Right forelimb (tissue), 1 donor: ENCODE measurements at places on chromosomes 5 and 9.

GRCh38 chr5:14309878-14310531 is 166.9 kb downstream of the TRIO start:
- DNase-seq, result no peak

GRCh38 chr5:53792338-53792737 is 231.9 kb downstream of the NDUFS4 start:
- DNase-seq, result no peak

DNA sequence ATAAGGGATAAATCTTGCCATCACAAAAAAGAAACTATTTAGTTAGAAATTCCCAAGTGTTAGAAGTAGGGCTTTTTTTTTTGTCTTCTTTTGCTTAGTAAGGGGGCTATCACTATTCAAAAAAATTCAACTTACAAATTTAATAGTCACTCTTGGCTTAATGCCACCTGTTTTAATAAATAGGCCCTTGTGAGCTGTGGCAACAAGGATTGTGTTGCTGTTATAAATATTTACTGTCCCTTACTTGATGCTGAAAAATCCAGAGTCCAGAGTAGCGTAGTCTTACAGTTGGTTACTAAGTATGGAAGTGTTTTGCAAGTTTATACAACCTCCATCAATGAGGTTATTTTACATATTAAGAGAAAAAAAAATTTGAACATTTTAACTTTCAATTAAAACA is 21.4 kb upstream of the CEP78 start:
- no peak for DNase-seq

- no peak for DNase-seq
These were observed 174.4 kb upstream of the RGMB start for GRCh38 chr5:98599016-98599415.

GRCh38 chr5:75847561-75848021 is 130.4 kb upstream of the POC5 start:
- DNase-seq, result no peak

GRCh38 chr9:129584136-129584535 is 36.8 kb downstream of the C9orf50 start:
- peak; percentile 71 for DNase-seq

DNA sequence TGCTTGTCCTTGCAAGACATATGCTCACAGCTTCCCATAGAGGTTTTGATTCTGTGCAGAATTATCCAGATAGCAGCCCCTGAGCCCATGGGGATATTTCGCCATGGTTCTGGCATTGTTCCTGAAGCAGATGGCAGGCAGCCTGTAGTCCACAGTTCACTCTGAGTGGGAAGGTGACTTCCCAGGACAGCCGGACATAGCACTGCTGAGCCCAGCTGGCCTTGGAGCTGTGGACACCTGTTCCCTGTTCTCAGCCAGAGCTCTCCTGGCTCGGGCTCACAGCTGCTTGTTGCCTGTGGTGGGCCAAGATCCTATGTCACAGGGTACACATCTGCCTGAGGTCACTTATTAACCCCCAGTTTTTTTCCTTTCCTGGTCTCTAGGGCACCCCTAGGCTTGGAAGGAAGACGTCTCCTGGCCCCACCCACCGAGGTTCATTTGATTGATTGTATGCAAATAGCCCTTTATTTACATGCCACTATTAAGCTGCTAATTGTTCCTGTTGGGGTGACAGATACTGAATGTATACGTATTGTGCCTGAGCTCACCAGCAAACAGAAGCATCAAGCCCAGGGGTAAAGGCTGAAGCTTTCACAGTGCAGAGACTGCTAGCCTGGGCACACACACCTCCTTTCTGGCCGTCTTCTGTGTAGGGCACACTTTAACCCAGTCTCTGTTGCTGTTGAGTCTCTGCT is 96.6 kb upstream of the DMRT1 start:
- DNase-seq, result peak; percentile 83

DNA sequence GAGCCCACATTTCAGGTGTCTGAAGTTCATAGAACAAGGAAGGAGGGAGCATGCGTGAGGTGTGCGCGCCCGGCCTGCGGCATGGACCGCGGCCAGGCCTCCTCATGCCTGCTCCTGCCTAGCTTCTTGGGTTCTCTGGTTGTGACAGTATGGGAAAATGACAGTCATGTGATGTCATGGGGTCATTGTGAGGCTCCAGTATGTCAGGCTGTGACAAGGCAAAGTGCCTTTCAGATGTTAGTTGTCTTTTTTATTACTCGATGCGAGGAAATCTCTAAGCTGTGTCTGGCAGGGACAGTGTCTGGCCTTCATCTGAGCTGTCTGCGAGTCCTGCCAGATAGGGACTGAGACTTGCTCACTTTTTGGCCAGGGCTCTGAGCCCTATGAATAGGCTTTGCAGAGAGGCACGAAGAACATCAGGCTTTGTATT is 13.3 kb downstream of the UCK1 start:
- DNase-seq, result no peak

- DNase-seq, result no peak
These were observed 24.4 kb downstream of the WHRN start for GRCh38 chr9:114480746-114481435.

GRCh38 chr9:83061990-83062650 is 822 bp downstream of the RASEF start:
- peak; percentile 65 for DNase-seq

- DNase-seq, result no peak
These were observed 407.4 kb upstream of the TLE4 start for GRCh38 chr9:79164406-79164805.

- DNase-seq, result no peak
These were observed 515 bp downstream of the UTP15 start for GRCh38 chr5:73565969-73566547.

GRCh38 chr9:127769929-127770582 is 8.4 kb downstream of the SH2D3C start:
- no peak for DNase-seq

DNA sequence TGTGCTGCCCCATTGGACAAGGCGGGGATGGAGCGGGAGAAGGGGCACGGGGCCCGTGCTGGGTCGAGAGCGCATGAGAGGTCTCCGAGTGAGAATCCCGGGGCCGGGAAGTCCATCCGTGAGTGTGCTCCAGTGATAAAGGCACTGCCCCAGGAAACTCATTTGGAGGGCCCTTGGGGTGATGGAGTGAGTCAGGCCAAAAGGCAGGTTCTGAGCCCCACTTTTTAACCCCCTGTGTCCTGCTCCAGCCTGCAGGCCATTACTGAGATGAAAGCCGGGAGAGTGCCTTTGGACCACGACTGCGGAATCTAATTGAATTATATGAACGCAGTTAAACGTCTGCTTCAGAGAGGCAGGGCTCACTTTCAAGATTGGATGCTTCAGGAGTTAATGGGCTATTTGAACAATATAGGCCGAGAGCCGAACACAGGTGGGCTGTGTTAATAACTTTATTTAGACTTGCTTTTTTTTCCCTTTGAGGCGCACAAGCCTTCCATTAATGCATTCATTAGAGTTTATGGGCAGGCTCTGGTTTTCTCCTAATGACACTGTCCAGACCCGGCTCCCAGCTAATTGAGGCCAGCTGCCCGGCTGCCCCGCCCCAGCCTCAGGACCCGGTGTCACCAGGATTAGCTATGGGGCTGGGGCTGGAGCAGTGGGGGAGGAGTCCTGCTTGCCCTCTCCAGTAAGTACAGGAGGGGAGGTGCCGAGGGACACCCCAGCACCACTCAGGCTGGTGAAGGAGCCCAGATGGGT is 79.1 kb upstream of the LMX1B start:
- DNase-seq, result no peak

DNA sequence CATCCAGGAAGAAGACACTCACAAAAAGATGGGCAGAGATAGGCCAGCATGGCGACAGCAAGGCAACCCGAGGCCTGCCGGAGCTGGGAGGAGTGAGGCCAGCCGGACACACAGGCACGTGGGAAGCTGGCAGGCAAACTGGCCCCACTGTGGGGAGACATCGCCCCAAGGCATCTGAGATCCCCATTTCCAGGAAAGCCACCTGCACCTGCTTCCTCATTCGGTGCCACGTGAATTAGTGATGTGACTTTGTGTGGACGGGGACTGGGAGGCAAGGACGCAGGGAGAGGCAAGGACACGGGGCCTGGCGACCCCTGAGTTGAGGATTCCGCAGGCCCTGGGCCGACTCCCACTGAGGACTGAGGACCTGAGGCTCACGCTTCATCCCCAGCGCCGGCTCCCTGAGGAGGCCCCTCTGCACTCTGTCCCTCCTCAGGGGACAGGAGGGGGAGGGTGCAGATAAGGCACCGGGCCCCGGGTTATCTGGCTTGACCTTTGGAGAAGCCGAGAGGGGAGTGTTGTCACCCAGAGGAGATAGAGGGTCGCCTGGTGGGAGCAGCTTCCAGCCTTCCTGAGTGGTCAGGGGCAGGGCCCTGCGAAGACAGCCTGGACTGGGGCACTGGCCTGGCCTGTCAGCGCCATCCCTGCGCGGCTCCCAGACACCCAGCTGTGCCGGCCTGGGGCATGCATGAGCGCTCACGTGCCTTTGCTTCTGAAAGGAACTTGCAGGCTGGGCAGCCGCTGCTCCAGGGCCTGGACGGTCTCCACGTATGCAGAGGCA is 39.7 kb downstream of the NDUFS6 start:
- no peak for DNase-seq

DNA sequence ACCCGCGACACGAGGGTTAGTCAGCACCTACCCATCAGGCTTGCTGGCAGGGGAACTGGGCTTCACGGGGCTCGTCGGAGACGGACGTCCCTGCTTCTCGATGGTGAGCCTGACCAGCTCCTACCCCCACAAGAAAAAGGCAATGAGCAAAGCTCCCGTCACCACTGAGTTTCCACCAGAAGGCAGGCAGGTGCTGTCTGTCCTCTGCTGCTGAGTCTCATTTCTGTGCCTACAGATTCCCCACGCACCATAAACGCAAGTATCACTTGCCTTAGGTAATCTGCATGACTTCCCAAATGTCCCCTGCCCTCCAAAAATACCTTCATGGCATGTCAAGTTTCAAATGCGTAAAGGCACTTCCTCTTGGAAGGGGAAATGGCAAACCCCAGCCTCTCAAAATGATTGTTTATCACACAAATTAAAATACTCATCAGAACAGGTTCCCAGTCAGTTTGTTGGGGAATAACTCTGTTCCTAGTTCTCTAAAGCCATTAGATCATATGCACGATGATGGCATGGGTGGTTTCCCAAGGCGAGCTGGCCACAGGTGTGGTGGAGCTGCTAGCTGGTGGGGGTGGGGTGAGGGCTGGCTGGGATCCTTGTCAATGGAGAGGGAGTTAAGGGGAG is 85.0 kb downstream of the PRRT1B start:
- DNase-seq, result no peak

DNA sequence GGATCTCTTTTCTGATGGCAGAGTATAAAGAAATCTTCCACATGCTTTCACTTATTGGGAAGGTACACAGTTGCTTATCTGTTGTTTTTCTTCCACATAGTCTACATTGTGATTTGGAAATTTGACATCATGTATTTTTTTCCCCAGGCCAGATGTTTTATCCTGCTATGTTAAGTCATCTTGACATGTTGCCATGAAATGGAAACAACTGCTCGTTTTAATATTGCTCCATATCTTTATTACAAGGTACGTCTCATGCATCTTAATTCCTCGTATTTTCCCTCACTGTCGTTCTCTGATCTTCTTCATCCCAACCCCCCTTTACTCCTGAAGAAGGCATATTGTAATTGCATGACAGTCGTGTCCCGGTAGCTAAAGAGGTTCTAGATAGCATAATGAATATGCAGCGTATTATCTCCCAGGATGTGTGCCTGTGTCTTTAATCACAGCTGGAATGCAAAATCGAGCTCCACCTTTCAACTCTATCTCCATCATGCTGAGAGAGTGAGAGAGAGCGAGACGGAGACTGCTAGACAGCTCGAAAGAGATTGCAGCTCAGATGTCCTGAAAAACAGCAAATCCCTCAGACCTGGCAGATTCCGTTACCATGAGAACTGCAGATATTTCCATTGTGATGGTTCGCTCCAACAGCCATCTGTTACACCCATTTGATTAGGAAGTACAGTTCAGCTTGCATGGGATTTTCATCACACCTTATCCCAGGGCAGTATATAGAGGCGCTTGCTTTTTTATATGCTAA is 281.7 kb downstream of the TMEM38B start:
- peak; percentile 52 for DNase-seq

GRCh38 chr9:129185991-129186390 is 7.9 kb upstream of the IER5L start:
- no peak for DNase-seq

- no peak for DNase-seq
These were observed 216.0 kb downstream of the ADAMTSL1 start for GRCh38 chr9:18689921-18690320.
